ENCODE measurements at places on chromosomes 3 and 15.

- no peak for DNase-seq
Observed at GRCh38 chr3:73326396-73326795, 264.9 kb downstream of the EBLN2 start.

DNA sequence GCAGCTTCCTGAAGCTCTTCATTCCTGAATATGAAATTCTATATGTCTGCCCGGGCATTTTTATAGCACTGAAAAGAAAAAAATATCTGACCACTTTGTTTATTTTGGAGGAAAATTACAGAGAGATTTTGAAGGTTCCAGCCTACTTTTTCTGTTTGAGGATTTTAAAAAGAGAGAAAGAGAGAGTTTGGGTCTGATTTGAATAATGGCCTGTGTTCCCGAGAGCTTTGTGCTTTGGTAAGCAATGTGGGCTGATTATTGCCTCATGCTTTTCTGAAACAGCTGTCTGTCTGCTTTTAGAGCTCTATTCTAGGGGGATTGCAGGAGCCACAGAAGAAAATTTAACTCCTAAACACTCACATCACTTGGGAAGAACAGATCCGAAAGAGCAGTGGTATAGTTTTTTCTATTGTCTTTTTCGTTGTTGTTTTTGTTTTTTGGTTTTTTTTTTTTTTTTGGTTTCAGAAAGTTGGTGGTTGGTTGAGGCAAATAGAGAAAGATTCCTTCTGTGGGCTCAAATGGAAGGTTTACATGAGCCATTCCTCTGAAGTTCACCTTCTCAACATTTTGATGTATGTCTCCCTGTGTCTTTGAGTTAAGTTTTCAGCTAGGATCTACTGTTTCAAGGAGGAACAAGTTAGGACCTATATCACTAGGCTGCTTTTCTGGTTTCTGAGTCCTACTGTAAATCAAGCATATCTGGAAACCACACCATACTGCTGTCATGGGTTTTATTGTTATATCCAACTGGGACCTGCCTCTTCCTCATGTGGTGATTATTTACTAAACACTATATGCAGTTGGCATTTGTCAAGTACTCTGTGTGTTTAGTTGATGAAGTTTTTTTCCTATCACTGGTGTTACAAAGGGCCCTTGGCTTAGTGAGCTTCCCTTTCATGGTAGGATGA is 178.9 kb downstream of the KCNMB2 start:
- DNase-seq = no peak

DNA sequence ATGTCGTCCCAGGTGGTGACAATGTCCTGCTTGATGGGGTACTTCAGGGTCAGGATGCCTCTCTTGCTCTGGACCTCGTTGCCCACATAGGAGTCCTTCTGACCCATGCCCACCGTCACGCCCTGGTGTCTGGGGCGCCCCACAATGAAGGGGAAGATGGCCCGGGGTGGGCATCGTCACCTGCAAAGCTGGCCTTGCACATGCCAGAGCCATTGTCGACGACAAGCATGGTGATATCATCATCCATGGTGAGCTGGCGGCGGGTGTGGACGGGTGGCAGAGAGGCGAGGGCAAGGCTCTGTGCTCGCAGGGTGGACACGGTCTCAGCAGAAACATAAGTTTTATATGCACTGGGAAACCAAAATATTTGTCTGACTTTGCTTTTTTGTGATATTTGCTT is 163.1 kb downstream of the WDR76 start:
- DNase-seq = no peak

DNA sequence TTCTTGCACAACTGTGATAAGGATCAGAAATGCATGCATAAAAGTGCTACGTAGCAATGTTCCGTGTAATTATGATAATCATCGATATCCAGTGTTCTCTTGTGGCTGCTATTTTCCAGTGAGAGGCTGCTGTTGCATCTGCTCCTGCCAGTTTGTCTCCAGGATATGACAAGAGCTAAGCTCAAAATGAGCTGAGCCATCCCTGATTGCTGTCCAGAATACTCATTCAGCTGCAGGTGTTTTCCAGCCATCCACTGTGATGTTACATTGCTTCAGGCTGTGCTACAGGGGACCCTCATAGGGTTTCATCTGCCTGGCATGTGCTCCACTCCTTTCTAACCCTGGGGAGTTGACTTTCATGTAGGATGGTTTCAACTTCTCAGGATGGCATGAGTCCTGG is 976.0 kb downstream of the ROBO1 start:
- DNase-seq = no peak

DNA sequence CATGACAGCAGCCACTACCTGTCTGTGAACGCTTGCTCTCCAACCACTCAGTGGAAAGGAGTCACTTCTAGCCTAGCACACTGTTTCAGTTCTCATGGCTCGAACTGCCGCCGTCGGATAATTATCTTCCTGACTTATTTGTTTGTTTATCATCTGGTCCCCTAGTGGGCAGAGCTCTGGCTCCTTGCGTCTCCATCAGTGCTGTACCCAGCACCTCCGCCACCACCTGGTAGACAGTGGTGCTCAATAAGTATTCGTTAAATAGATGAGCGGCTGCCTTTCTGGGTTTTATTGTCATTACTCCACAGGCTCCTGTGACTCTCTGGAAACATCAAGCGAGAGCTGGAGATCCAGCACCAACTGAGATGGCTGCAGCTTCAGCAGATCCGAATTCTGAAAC is 297.5 kb downstream of the NTRK3 start:
- no peak for DNase-seq

DNA sequence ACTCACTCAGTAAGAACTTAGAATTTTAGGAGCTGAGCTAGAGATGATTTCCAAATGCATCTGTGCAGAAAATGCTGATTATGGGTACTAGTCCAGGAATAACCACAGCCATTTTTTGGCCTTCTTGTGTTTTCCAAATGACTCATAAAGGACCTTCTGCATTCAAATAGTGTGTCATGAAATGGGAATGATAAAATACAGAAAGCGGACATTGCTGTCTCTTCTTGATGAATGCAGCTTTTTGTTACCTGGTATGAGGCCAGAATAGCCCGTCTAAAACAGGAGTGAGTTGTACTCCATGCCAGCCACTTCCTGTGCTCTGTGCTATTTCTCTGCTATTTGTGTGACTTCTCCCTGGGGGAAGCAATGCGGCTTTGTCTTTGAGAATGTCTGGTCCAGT is 20.5 kb upstream of the FRMD5 start:
- DNase-seq = no peak

DNA sequence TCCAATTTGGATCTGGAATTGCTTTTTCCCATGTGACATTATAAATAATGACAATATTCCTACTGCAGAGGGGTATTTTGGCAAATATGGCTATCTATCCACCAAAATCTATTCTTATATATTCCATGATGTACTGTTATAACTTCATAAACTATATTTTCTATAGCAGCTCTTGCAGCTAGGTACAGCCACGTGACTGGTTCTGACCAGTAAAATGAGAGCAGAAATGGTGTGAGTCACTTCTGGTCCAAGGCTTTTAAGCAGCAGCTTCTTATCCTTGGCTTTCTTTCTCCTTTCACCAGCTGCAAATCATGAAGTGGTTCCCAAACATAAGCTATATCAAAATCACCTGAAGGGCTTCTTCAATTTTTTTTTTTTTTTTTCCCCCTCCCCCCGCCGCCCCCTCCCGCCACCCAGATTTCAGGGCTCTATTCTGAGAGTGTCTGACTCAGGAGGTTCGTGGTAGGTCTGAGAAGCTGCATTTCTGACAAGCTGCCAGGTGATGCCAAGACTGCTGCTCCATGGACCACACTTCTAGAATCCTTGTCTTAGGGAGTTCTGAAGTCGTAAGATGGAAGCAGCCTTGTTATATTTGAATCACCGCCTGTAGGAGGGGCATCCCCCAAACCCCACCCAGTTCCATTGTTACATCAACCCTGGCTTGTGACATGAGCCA is 357.5 kb downstream of the CHST2 start:
- DNase-seq = no peak

- DNase-seq = no peak
Observed at GRCh38 chr15:69434679-69435078, 17.9 kb upstream of the RPLP1 start.

GRCh38 chr3:51721062-51721745 is 14.3 kb downstream of the GRM2 start:
- no peak for DNase-seq

DNA sequence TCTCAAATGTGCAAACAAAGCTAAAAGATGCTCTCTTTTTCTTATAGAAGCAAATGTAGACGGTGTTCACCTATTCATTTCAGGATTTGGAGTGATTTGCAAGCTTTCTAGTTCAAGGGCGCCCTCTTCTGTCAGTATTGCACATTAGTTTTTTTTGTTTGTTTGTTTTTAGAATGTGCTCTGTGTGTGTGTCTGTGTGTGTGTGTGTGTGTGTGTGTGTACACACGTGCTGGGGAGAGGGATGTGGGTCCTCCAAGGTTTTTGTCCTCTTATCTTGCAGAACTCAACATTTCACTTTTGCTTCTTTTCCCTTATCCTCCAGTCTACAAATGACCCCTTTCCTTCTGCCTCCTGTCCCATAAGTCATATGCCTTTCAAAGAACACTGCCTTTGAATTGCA is 23.5 kb downstream of the DNAH1 start:
- no peak for DNase-seq

DNA sequence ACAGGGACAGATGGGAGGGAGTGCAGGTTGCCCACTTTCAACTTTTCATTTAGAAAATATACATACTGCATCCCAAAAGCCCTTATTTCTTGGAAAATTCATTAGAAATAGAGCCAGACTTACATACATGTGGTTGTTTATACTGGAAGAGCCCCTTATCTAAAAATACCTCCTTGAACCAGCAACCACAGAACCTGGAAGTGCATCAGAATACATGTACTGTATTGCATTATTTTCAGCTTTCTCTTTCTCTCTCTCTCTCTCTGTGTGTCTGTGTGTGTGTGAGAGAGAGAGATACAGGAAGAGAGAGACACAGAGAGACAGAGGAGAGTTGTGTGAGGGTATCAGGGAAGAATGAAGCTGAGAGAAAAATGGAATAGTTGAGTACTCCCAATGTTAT is 29.5 kb upstream of the LSAMP start:
- DNase-seq = no peak

DNA sequence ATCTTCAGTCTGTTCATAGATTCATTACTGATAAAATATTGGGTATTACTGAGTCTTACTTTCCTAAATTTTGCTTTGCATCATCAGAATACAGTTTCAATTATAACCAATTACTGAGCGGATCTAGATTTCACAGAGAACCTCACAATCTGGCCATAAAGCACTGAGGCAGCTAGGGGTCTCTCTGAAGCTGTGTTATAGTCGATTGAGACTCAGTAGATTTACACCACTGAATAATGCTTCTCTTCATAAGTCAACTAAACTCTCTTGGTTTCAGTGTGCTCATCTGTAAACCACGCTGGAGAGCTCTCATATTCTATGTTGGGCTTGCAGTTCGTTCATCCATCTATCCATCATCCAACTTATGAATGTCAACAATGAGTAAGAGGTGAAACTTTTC is 180.6 kb downstream of the GREM1 start:
- DNase-seq = no peak

DNA sequence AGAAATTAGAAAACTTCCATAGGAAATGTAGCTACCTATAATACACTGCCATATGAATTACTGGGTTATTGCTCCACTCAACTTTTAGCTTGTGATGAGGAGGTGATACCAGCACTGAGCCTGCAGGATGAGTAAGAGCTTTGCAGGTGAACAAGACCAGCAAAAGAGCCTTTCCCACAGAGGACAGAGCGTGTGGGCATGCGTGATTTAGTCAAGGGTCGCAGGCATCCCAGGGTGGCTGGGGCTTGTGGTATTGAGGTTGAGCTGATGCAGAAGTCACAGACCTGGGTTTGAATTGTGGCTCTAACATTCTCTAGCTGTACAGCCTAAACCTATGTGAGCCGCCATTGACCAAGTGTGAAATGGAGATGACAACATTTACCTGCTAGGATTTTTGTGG is 5.6 kb downstream of the NRROS start:
- no peak for DNase-seq

GRCh38 chr3:20406611-20407011 is 220.6 kb upstream of the SGO1 start:
- DNase-seq = no peak

DNA sequence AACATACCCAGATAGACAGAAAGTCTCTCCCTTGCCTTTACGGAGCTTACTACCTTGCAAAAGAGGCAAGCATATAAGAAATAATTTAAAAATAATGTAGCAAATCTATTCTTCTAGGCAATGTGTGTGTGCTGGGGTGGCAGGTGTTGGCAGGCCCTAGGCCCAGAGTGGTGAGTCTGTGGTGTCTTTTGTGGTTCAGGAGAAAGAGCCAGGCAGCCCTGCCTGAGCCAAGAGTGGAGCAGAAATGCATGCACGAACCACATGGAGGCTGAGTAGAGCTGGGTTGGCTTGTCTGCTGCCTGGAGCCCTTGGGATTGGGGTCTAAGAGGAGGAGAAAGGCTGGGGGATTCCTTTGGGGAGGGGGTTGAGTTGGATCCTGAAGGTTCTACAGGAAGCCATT is 70.2 kb upstream of the MYZAP start:
- no peak for DNase-seq

DNA sequence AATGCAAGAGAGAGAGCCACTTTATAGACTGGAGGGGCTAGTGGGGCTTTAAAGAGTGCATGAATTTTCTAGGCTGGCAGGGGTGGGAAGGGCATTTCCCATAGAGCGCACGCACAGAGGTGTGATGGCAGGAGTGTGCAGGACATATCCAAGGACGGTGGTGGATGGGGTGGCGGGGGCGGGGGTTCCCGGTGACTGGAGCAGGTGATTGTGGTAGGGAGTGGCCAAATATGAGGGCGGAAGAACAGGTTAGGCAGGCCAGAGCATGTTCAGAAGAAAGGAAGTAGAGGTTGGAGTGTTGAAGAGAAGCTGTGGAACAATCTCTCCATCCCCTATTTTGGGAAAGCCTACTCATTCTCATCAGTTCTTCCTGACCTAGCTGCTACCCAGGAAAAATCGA is 18.1 kb downstream of the FAM81A start:
- no peak for DNase-seq

DNA sequence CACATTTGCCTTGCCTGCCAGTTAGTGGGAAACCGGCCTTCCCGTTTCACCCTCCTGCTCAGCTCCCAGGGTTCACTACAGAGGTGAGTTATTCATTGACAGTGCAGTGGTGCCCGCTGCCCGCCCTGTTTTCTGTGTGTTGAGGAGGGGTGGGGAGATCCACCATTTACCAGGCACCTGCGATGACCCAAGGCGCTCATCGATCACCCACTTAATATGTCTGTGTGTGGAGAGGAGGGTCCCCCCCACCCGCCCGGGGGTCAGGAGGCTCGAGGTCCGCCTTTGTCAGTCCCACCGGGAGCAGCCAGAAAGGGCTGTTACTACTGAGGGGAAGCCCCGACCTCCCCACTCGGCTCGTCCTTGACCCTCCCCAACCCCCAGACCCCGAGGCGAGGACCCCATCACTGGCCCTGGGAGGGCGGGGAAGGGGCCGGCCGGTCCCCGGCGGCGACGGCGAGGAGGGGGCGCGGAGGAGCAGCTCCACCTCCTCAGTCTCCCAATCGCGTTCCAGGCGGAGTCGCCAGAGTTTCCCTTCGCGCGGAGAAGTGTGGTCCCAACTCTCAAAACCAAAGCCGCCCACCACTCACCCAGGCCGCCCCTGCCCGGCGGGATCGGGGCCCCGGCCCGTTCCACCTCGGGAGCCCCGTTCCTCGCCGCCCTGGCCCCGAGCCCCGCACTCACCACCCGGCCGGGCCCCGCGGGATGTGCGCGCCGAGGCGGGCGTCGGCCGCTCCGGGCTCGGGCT is 1.1 kb downstream of the PLXNB1 start:
- no peak for DNase-seq

Measured in GOT3 (cell line).